ENCODE measurements at places on chromosomes 7 and 10.

DNA sequence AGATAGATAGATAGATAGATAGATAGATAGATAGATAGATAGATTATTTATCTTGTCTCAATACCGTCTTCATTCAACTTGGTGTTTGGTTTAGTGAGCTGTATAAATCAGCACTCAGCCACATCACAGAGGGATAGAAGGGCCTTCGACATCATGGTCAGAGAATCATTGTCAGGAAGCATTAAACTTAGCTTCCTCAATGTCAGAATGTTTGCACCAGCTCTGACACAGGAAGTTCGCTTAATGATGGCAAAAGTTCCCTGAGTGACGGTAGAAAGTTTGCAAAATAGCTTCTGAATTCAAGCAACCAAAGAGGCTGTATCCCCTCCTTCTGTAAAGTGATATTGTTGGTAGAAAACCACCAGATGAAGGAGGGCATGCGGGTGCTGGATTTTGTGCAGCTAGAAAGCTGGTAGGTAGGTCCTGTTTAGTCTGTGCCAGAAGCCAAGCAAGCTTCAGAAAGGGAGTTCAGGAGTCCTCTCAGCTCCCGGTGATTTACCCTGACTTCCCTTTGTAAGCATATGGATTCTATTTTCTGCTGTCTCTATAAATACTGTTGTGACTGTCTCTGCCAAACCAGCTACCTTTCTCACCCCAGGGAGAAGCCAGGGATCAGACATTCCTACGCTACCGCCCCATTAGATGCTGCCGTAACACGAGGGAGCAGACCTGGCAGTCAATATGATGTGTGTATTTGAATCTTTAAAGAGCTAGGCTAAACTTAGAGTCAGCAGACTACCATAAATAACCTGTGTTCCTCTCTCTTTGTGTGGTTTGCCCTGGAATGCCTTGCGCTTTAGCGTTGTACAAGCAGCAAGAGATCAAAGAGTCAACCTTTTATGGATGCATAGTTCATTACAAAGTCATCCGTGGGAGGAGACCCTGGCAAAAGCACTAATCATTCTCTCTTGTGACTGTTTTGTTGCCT is 200.5 kb upstream of the KIAA1217 start:
- no peak for DNase-seq

DNA sequence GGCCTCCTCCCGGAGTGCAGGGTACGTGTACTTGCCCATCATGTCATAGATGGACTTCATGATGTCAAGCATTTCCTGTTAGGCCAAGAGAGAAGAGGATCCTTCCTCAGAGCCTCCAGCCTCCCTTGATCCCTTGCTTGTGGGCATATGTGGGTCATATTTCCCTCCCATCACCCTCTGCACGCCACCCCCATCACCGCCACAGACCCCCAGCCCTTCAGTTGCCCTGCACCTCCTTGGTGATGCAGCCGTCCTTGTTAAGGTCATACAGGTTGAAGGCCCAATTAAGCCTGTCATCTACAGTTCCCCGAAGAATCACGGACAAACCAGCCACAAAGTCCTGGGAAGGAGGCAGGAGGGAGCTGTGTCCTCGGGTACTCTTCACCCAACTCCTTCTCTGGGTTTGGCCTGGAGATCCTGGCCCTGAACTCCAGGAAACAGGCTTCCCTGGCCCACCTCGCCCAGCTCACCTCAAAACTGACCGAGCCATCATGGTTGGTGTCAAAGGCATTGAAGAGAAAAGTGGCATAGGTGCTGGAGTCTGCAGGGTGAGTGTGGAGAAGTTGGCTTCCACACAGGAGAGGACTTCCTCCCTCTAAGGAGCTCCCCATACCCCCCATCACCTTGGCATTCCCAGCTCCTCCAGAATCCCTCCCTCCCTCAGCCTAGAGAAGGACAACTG is 9.8 kb upstream of the OGA start:
- DNase-seq: no peak

- DNase-seq: no peak
These were observed 6.3 kb upstream of the VSIR start for GRCh38 chr10:71779641-71780040.

DNA sequence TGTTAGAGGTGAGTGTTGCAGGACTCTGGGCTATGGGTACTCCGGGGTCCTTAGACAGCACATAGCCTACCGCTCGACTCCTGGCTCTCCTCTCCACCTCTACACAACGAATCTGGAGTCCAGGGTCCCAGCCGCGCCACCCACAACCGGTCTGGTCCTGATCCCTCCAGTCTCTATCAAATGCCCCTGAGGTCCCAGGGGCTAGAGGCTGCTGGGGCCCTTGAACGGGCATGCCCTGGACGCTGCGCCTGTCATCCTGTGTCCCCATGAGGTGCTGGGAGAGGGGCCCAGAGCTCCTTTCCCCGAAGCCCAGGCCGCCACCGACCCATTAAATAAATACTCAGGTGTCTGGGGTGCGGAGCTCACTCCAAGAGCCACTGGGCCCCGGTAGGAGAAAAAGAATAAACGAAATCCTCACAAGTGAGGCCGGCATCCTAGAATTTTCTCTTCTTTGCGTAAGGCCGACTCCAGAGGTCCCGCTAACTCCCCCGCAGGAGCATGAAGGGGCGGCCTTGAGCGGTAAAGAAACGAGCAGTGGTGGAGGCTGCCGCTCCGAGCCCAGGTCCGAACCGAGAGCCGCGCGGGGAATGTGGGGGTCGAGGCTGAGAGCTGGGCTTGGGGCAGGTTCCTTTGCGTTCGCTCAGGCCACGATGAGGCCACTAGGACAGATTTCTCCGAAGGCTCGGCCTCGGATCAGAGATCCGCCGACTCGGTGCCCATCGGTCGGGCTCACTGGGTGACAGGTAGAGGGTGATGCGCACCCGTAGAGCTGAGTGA is 166.7 kb downstream of the NRF1 start:
- no peak for DNase-seq

DNA sequence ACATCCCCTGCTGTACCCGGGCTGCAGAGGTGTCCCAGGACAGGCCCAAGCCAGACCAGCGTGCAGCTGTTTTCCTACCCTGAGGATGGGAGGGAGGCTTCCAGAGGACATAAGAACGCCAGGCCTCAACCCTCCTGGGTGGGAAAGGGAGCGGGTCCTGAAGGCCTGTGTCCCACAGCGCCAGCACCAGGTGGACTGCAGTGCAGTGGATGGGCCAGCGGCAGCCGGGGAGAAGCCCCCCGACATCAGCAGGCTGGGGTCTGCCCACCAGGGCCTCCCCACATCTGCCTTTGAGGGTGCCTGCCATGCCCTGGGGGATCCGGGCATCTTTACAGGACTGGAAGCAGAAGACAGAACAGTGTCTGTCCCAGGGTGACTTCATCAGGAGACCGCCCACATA is 22.8 kb upstream of the ZNF716 start:
- no peak for DNase-seq

DNA sequence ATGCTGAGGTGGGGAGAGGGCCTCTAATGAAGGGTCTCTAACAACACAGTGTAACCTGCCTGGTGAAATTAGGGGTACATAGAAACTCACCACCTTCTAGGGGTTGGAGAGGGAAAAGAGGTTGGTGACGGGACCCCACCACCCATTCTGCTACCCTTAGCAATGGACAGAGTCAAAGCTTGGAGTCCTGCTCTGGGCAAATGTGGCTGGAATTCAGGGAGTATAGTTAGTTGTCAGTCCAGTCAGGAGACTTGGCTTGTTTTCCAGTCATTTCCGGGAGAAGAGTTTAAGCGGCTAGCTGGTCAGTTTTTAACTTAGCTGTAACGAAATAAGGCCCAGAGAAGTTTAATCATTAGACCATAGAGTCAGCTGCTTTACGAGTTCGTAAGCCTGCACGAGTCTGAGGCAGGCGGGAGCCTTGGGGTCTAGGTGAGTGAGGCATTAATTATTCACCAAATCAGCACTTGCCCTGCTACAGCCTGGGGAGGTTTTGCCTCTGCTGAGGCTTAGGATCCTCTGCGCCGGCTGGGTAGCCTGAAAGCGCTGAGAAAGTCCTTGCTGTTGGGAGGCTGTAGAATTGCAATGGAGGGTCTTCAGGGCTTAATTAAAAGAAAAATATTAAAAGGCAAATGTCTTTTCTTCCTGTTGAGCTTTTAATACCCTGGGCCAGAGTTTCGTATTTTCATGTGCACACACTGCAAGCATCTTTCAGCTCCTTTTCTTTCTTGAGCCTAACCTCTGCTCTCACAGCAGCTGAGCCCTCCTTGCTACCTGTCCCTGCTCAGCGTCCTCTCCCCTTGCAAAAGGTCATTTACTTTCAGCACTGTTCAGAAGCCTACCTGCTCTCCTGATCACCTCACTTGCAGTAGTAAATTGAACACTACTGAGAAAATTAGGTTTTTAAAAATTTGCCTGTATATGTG is 1.5 kb upstream of the LAMB1 start:
- no peak for DNase-seq

GRCh38 chr10:24947304-24948097 is 4.9 kb downstream of the PRTFDC1 start:
- DNase-seq: no peak

DNA sequence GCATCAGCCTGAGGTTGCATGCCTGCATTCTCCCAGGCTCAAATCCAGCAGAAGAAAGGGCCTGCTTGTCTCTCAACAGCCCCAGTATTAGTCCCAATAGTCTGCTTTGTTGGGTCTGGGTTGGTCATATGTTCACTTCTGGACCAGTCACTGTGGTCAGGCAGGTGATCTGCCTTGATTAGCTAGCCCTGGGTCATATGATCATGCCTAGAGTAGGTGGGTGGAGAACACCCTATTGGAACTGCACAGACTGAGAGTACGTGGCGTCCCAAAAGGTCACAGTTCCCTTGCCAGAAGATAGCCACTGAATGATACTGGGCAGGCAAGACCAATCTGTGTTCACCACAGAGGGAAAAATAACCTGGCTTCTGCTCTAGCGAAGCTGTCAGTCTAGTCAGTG is 80.1 kb downstream of the SH2D4B start:
- no peak for DNase-seq

- DNase-seq: peak; percentile 28
These were observed 1.1 kb upstream of the GPER1 start for GRCh38 chr7:1086588-1087464.

GRCh38 chr10:88954458-88955083 is 2.0 kb upstream of the ACTA2 start:
- no peak for DNase-seq

GRCh38 chr7:49322476-49322875 is 398.1 kb downstream of the CDC14C start:
- no peak for DNase-seq

DNA sequence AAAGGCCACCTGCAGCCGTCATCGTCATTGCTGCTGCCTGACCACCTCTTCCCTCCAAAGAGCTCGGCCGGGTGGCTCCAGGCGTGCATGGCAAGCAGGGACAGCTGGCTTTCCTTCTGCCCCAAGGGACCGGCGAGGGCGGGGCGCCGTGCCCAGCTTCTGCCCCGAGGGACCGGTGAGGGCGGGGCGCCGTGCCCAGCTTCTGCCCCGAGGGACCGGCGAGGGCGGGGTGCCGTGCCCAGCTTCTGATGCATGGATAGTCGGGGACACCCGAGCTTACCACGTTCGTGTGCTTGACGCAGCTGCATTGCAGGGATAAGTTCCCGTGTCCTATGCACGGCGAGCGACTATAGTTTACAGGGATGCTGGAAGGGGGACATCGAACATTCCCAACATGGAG is 27.0 kb downstream of the CFAP46 start:
- no peak for DNase-seq

- DNase-seq: no peak
These were observed 9.8 kb downstream of the DHX32 start for GRCh38 chr10:125871338-125871737.

Measured in GF-D8 (cell line).